ENCODE measurements at places on chromosomes 7 and 10.

DNA sequence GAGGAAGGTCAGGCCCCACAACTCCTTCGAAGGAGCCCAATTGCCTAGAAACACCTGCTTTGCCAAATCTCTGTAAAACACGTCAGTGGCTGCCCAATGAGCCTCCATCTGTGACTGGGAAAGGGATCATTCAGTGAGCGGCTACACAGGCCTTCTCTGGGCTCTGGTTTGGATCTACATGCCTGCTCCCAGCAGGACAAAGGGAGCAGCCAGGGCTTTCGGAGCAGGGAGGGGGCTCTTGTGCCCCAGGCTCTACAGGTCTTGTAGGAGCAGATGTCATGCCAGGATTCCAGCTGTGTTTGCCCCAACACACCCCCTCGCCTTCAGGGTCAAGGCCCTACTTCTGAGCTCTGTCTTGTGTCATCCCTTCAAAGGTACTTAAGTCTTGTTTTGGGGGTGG lies 73.5 kb downstream of the CLEC2L start:
- no peak for DNase-seq

- no peak for DNase-seq
These were observed 26.0 kb upstream of the MCU start for GRCh38 chr10:72665925-72666324.

DNA sequence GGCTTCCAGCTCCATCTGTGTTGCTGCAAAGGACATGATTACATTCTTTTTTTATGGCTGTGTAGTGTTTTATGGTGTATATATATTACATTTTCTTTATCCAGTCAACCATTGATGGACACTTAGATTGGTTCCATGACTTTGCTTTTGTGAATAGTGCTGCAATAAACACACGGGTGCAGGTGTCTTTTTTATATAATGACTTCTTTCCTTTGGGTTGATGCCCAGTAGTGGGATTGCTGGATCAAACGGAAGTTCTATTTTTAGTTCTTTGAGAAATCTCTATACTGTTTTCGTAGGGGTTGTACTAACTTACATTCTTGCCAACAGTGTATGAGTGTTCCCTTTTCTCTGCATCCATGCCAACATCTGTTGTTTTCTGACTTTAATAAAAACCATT lies 189.7 kb downstream of the ACTR3B start:
- DNase-seq, result no peak

DNA sequence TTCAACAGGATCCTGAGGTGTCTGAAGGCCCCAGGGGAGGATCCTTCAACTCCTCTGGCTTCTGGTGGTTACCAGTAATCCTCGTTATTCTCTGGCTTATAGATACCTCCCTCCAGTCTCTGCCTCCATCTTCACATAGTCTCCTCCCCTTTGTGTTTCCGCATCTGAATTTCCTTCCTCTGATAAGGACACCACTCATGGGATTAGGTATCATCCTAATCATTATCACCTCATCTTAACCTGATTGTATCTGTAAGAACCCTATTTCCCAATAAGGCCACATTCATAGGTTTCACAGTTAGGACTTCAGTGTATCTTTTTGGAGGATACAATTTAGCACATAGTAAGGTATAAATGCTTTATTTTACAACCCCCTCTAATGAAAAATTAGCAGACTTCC lies 1189.2 kb downstream of the CNTNAP2 start:
- no peak for DNase-seq

DNA sequence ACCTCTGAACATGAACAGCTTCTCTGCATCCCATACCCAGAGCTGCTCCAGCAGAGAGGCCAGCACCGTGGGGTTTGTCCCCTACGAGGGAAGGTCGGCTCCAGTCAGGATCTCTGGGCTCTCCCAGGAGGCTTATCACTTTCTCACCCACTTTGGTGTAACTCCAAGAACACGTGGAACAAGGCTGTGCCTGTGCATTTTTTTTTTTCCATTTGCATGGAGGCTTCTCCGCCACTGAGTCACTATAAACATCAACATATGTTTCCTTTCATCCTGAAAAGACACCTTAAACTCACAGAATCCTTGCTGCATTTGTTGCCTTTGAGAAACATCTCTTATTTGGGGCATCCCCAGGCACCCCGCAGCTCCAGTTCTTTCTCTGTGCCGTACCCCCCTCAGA lies 29.4 kb upstream of the ECHDC3 start:
- no peak for DNase-seq
